Purkinje cell (primary cell): ENCODE measurements at places on chromosomes 16 and 17. TPM values are rescaled to one million over a fixed set of nuclear protein-coding genes. Genes with fewer than 3 reads are reported as not detected.

Gene ASB16
- not detected in 2 replicates for polyA plus RNA-seq

Gene FASN
- 0.54 and 0.66 TPM in 2 replicates for polyA plus RNA-seq

Gene SLC9A5
- polyA plus RNA-seq: 1.1 and 1.7 TPM in 2 replicates

Gene CNGB1
- polyA plus RNA-seq: not detected in 2 replicates

Gene SHCBP1
- polyA plus RNA-seq: 7.8 and 11.9 TPM in 2 replicates
